ENCODE measurements at places on chromosomes 5 and 9.

- DNase-seq, result no peak
These were observed 1.9 kb upstream of the SNAPC3 start for GRCh38 chr9:15420796-15421195.

DNA sequence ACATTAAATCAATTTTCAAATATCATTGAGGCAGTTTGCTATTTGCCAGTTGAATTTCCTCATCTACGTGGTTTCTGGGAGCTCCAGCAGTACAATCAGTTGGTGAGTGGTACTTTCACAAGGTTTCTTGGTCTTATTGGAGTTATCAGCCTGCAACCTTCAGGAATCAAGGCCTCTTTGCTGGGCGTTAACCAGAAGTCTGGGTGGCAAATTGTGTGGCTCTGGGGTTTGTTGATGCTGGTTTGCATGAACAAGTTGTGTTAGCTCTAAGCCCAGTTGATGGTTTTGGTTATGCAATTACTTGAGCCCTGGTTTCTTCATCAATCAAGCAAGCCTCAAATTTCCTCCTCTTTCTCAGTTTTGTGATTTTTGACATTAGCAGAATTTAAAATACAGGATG, 152.9 kb upstream of the ANKRD55 start:
- DNase-seq, result no peak

DNA sequence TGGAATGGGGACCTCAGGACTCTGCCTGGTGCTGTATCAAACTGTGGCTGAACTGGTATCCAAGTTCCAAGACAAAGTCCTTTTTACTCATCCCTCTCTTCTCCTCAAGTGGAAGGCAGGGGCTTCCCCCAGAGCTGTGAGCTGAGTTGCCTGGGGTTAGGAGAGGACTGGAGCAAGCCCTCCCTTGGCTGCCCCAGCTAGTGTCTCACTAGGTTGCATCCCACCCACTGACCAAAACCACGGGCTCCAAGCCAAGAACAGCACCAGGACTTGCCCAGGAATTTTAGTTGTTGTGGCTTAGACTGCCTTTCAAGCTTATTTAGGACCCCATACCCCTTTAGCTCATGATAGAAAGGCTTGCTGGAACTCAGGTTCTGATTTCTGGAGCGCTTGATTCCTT, 158.7 kb upstream of the TNC start:
- no peak for DNase-seq

DNA sequence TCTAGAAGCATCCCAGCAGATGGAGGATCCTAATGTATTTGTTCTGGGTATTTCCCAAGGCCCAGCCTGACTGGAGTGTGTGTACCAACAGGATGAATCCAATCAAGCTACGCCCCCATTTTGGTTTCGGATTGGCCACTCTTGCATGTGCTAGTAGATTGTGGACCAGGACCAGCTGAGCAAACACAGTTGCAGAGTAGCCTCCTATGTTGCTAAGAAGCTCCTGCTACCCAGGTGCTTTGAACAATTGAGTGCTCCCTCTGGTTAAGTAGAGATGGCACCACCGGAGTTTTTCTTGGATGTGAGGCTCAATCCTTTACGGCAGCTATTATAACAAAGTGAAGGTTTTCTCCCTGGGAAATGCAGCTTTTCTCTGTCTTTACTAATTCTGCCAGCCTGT, 204.5 kb downstream of the NTRK2 start:
- no peak for DNase-seq

DNA sequence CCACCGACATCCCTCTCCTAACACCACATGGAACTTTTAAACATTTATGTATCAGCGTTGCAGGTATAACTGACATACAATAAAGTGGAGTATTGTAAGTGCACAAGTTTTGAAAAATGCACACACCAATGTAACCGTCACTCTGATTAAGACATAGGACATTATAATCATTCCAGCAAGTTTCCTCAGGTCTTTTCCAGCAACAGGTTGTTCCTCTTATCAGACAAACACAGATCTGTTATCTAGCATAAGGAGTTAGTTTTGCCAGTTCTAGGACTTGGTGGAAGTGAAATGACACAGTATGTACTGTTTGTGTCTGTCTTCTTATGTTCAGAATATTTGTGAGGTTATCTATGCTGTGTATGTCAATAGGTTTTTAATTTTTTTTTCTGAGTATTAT, 69.5 kb upstream of the TRPC7 start:
- no peak for DNase-seq

DNA sequence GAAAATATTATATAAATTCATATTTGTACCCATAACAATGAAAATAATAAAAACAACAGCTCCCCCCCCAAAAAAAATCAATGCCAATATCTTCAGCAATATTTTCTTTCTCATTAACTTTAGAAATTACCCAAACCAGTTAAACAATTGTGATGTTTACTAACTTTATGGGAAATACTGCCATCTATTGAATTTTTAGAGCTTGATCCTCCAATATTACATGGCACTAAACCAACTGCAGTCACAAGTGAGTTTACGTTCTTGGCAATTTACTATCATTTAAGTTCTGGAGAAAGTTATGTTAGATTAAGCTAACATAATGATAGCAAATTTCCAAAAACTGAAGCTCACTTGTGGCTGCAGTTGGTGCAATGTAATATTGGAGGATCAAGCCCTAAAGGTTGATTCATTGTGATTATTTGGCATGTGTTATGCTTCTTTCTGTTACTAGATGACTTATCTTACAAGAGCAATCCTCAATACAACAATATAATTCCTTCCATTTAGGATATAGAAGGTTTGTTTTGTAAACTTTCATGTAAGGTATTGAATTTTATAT, 379.5 kb downstream of the CDH18 start:
- DNase-seq, result no peak
